Nucleus accumbens (tissue), 56 donors: ENCODE measurements at places on chromosomes 5 and 9.

DNA sequence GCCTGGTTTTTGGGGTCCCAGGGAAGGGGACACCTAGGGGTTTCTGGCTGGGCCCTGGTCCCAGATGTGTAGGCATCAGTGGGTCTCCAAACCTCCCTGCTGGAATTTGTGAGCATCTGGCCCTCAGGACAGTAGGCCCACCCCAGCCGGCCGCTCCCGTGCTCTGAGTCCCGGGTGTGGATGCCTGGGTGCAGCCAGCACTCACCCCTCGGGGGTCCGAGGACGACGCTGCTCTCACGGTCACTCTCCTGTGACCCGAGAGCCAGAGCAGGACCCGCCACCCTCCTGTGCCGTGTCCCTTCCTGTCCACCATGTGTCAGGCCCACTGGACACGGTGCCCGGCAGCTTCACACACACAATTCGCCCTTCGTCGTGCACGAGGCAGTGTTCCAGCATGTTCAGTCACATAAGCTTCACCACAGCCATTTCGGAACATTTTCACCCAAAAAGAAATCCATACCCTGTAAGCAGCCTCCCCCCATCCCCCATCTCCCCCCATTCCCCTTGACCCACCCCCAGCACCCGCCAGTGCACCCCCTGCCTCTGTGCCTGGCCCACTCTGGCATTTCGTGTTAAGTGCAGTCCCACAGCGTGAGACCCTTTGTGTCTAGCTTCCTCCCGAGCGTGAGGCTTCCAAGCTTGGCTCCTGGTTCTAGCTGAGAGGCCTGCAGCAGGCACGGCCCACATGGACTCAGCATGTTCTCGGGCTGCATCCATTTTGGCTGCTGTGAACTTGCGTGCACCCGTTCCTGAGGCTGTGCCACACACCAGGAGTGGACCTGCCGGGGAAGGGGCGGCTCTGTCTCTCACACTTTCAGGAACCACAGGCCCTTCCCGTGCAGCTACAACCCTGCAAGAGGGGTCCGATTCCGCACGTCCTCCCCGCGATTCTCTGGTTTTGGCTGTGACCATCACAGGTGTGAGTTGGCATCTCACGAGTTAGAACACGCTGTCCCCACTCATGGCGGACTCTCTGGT lies 40.5 kb downstream of the NKD2 start:
- no peak for DNase-seq

DNA sequence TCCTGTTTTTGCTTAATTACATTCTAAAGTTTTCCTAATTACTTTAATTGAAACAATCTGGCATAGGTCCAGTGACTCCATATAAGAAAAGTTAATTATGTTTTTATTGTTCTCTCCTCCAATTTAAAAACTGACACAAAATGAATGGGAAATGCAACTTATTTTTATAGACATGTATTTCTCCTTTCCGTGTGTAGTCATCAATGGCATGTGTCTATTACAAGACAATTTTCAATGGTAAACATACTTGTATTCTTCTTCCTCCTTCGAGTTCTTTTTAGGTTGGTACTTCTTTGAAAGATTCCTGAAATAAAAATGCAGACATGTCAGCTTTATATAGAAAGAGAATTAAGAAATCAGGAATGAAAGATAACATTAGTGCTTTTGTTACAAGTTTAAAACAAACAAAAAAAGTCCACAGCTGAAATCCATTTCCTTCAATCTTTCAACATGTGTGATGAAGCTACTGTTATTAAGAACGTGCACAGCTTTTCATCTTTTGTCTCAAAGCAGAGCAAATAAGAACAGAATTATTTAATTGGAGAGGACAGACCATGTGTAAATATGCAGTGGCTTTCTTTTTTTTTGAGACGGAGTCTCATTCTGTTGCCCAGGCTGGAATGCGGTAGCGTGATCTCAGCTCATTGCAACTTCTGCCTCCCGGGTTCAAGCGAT lies 63.8 kb downstream of the FNBP1 start:
- no peak for DNase-seq

GRCh38 chr9:91118704-91119025 lies 243.1 kb downstream of the AUH start:
- no peak for DNase-seq

DNA sequence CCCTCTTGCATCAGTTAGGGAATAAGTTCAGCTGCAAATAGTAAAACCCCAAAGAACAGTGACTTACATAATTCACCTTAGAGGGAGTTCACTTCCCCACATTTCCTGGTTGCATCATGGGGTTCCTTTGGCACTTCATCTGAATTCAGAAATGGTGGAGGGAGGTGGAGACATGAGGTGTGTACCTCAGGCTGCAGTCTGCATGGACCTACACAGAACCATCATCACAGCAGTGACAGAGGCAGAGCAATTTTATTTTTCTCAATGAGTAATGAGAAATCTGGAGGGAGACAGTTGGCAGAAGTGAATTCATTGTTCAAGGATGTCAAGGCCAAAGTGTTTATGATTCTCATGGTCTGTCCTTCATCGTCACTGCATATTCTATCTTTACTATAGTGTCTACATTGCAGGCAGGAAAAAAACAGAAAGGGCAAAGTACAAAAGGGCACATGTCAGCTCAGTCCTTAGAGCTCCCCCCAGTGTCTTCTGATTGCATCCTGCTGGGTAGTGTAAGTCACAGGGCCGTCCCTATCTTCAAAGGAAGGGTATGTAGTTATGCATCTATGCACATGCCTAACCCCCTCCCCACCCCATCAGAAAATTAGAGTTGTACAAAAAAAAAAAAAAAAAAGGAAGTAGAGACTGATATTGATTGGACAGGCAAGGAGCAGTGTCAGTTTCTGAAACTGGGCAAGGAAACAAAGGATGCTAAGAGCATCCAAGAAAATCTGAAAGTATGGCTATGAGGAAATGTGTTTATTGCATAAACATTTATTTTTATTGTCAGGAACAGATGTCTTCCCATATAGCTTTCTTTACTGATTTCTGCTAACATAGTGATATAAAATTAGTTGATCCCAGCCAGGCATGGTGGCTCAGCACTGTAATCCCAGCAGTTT lies 132.7 kb upstream of the APC start:
- peak; percentile 11 for DNase-seq

GRCh38 chr5:15326471-15326870 lies 173.5 kb upstream of the FBXL7 start:
- DNase-seq = no peak

DNA sequence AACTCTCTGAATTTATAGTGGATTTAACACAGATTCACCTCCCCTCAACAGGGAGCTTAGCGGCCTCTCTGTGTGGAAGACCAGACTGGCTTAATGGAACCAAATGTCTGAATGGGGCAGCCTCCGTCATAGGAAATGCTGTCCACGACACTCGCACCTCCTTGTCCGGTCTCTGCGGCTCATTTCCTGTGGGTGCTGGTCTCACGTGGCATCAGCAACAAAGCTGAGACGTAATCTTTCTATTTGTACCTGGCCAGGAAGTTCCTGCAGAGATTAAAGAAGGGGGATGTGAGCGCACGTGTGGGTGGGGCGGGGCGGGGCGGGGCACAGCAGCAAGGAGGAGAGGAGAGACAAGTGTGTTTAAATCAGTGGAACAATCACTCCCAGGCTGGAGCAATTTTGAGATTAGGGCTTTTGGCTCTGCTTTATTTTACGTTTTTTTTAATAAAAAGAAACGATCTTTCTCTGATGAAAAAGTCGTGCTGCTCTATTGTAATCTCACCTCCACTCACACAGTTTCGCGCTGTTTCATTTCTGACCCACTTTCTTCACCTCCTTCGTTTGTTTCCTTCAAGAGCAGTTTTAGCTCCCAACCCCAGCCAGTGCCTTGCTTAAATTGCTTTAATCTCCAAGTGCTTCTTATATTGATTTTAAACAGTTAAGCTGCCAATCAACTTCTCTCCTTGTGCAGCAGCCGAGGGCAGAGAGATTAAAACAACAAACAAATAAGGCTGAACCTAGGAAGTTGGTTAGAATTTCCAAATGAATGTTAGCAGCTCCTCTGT lies 132.2 kb upstream of the ASTN2 start:
- DNase-seq = no peak

DNA sequence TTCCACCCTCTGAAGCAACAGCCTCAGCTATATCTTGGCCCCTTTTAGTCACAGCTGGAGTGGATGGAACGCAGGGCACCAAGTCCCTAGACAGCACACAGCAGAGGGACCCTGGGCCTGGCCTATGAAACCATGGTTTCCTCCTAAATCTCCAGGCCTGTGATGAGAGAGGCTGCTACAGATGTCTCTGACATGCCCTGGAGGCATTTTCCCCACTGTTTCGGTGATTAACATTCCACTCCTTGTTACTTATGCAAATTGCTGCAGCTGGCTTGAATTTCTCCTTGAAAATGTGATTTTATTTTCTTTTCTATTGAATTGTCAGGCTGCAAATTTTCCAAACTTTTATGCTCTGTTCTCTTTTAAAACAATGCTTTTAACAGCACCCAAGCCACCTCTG lies 384.8 kb downstream of the PRR16 start:
- DNase-seq = no peak

DNA sequence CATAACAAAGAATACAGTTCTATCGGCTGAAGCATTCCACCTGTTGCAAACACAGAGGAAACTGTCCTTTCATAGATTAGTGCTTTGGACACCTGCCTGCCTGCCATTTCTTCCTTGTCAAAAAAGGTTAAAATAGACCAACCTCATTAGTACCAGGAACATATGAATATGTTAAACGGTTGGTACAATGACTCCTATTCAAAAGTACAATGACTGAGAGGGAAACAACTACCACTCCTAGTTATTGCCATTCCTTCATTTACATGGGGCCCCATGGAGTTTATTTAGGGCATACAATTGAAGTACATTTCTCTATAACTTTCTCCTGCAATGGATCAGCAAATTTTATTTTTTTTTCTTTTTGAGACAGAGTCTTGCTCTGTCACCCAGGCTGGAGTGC lies 77.4 kb upstream of the PIP5K1B start:
- DNase-seq = no peak

- DNase-seq = peak; percentile 68
These were observed 33.3 kb downstream of the DMRT2 start for GRCh38 chr9:1083325-1083913.

DNA sequence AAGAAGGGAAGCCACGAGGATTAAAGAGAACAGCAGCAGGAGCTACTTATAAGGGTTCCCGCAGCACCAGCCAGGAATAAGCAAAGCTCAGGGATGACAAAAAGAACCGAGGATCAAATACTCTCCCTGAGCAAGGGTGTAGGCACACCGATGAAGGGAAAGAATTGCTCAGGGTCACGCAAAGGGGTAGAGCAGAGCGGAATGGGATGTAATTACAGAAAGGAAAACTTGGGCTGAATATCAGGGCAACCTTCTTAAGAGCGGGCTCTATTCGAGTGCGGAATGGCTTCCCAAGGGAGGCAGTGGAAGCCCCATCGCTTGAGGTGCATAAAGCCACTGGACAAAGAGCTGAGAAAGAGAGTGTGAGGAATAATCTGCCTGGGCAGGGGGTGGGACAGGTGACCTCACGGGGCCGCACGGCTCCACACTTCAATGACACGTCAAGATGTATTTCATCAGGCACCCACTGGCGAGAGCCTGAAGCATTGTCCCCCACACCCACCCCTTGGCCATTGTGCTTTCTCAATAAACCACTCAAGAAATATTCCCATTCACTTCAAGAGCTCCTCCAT lies 162.2 kb downstream of the EBF1 start:
- DNase-seq = no peak

DNA sequence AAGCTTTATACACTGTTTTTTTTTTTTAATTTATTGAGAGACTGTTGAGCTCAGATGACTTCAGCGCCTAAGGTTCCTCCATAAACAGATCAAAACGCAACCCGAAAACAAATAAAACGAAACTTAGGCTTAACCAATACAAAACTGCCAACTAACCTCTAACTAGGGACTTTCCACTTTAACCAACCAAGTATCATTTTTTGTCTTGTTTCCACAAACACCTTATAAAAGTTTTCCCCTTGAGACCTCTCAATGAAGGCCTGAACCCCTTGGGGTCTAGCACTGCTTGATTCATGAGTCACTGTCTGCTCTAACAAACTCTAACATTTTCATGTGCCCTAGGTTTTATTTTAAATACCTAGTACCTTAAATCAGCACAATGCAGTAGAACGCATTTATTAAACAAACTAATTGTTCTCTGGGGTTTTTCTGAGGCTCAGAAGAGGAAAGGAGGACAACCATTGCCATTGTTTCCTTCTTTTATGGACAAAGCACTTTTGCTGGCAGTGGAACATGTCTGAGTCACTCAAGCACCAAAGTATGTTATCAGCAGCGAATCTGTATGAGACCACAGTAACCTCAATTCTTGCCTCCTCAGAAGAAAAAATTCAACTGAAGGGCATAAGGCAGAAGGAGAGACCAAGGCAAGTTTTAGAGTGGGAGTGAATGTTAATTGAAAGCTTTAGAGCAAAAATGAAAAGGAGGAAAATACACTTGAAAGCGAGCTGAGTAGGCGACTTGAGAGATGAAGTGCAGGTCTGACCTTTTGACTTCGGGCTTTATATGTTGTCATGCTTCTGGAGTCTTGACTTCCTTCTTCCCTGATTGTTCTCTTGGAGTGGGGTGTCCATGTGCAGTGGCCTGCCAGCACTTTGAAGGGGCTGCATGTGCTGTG lies 97.7 kb upstream of the HCN1 start:
- no peak for DNase-seq

GRCh38 chr9:36249189-36249588 lies 9.1 kb downstream of the GNE start:
- no peak for DNase-seq

GRCh38 chr9:38017149-38017884 lies 51.7 kb downstream of the SHB start:
- peak; percentile 89 for DNase-seq

- DNase-seq = no peak
These were observed 212.3 kb downstream of the DOCK8 start for GRCh38 chr9:426976-427375.

DNA sequence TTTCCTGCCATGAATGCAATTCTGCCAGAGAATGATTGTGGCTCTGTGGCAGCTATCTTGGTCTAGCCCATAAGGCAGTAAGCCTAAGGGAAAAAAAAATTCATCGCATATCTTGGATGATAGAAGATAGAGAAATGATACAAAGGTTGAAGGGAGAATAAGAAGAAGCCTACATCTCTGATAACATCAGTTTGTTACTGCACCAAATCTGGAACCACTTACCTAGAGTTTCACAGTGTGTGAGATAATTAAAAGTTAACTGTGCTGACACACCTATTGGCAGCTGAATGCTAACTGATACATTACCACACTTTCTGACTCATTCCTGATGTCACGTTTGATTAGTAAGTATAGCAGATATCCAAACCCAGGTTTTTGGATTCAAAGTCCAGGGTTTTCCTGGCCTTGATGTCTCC lies 91.6 kb upstream of the TAF11L2 start:
- DNase-seq = no peak

DNA sequence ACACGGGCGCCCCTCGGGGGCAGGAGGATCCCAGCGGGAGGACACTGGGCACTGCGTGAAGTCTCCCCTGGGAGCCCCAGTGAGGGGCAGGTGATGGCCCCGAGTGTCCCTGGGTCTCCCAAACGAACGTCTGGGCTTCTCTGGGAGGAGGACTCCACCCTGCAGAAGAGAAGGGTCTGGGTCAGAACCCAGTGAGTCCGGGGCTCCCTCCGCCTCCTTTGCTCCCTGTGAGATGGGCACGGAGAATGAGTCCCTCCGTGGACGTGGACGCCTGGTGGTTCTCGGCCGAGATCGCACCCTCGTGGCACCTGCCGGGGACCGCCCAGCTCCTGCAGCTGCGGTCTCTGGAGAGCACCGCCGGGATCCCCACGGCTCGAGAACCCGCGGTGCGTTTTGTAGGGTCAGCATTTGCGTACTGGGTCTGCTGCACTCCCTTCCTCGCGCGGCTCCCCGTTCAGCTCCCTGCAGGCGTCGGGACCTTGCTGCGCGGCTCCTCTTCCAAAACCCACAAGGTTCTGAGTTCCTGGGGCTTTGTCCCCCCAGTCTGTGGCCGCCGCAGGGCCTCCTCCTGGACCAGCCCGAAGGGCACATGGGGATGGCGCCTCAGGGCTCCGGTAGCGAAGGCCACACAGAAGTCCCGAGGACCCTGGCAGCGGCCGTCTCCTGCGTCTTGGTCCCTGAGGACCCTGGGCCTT lies 10.2 kb upstream of the CEP72 start:
- DNase-seq = no peak
